HTR-8/SVneo (cell line): ENCODE measurements at places on chromosomes 16 and 17.

DNA sequence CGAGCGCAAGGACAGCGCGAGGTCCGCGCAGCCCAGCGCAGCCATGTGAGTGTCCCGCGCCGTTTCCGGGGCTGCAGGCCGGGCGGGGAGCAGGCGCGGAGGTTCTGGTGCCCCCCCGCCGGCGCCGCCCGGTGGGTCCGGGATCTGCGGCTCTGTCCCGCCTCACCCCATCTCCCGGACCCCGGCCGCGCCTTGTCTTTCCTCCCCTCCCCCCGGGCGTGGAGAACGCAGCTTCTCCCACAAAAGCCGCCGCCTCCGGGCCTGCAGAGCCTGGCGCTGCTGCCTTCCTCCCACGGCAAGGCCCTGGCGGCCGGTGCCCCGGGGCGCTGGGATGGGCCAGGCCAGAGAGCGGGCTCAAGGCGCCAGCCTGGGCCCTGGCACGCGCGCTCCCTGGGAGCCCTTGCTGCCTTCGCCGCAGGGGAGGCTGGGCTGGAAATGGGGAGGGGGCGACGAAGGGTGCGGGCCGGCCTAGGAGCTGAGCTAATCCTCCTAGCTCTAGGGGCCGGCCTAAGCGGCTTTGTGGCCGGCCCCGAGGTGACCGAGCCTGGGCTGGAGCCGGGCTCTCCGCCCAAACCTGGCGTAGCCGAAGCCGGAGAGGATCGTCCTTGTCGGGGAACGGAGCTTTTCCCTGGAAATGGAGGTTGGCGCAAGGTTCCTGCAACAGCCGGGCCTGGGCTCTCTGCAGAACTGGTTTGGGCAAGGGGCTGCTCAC is 397 bp downstream of the RIPOR1 start:
- DNase-seq = no peak

DNA sequence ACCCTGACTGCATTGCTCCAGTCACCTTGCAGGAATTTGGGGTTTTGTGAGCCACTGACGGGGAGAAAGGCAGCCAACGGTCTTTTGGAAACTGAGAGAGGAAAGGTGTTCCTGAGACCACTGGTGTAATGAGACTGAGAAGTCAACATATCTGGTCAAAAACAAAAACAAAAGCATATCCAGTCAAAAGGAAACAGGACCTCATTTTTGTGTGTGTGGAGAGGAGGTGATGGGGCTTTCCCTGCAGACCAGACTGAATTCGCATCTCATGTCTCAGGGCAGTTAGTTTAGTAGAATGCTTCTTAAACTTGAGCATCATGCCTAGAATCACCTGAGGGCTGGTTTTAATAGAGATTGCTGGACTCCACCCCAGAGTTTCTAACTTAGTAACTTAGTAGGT is 198.4 kb downstream of the COPRS start:
- no peak for DNase-seq

DNA sequence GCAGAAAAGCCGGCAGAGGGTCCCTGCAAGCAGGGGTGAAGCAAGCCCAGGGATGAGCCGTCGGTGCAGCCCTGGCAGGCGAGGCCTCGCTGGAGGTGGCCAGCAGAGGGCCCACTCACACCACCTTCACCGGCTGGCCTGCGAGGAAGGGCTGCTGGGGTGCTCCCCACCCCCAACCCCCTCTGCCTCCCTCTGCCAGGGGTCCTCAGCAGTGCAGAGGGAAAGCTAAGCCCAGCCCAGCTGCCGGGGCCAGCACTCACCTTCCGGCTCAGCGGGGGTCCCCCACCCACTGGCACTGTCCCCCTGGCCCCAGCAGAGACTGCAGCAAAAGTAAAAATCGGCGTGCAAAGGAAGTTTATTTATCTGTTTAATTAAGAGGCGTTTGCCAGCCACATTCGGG is 113.4 kb downstream of the ENGASE start:
- DNase-seq = peak; percentile 60

- DNase-seq = no peak
Observed at GRCh38 chr17:57203040-57203439, 53.3 kb upstream of the MSI2 start.

GRCh38 chr17:6352801-6353560 is 81.9 kb downstream of the AIPL1 start:
- no peak for DNase-seq

GRCh38 chr17:31394544-31394943 is 3.1 kb downstream of the RAB11FIP4 start:
- peak; percentile 52 for DNase-seq

DNA sequence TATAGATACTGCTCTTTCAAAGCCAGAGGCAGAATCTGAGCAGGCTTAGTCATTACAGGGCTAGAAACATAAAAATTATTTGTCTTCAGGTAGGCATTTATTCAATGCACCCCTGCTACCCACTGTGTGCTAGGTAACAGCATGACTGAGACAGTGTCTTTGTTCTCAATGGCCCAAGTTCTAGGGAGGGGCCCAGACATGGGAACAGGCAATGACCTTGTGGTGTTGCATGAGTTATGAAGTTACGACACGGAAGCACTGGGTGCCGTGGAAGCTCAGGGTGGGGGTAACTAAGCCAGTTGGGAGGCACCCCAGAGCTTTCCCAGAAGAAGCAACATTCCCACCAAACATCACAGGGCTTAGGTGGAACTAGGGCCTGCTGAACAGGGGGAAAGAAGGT is 87.0 kb downstream of the CPPED1 start:
- no peak for DNase-seq

- no peak for DNase-seq
Observed at GRCh38 chr16:25063865-25064264, 47.7 kb upstream of the LCMT1 start.

GRCh38 chr16:89199241-89200123 is 855 bp downstream of the SLC22A31 start:
- no peak for DNase-seq

- DNase-seq = no peak
Observed at GRCh38 chr16:10642964-10643363, 51.8 kb downstream of the TEKT5 start.

DNA sequence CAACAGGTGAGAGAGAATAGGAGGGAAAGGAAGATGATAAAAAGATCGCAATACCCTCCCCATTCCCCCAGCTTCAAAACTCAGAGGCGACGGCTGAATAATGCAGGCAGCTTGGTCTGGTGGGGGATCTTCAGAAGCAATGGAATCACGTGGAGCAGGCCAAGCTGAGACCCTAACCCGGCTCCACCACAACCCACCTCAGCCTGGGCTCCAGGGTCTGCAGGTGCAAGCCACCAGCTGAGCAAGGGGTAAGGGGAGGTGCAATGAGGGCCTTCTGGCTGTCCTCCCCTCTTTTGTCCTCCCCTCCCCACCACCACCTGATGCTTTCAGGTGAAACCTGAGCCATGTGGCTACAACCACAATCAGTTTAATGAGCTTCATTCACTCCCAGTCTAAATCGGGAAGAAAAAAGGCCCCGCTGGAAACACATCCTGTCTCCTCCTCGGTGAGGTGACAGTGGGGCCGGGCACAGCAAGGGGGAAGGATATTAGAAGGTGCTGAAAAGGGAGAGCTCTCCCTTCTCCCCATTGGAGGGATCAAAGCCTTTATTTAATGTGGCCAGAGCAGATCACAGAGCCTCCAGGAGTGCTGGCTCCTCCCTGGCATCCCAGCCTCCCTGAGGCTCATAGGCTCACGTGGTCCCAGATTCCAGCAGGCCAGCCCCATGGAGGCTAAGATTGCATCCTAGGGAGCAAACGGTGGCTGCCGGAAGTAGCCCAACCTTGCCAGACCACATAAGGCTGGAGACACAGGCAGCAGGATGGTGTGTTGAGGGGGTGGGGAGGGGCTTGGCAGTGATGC is 261.0 kb downstream of the SOX9 start:
- no peak for DNase-seq

DNA sequence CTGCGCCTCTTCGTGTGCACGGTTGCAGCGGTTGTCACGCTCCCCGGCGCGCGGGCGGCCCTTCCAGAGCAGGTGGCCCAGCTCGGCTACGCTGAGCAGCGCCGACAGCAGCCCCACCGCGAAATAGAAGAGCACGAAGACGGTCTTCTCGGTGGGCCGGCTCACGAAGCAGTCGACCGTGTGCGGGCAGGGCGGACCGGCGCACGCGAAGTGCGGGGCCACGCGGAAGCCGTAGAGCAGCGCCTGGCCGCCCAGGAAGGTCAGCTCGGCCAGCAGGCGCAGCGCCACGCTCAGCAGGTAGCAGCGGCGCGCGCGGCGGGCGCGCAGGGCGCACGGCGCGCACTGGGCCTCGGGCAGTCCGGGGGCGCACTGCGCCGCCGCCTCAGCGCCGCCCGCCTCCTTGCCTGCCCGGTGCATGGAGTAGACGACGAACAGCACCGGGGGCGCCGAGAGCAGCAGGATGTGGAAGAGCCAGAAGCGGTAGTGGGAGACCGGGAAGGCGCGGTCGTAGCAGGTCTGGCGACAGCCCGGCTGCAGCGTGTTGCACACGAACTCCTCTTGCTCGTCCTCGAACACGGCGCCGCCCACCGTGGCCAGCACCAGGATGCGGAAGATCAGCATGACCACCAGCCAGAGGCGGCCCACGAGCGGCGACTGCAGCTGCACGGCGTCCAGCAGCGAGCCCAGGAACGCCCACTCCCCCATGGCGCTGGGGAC is 1.3 kb downstream of the GJD3 start:
- no peak for DNase-seq

GRCh38 chr17:4422864-4423263 is 10.9 kb upstream of the SPNS3 start:
- no peak for DNase-seq

DNA sequence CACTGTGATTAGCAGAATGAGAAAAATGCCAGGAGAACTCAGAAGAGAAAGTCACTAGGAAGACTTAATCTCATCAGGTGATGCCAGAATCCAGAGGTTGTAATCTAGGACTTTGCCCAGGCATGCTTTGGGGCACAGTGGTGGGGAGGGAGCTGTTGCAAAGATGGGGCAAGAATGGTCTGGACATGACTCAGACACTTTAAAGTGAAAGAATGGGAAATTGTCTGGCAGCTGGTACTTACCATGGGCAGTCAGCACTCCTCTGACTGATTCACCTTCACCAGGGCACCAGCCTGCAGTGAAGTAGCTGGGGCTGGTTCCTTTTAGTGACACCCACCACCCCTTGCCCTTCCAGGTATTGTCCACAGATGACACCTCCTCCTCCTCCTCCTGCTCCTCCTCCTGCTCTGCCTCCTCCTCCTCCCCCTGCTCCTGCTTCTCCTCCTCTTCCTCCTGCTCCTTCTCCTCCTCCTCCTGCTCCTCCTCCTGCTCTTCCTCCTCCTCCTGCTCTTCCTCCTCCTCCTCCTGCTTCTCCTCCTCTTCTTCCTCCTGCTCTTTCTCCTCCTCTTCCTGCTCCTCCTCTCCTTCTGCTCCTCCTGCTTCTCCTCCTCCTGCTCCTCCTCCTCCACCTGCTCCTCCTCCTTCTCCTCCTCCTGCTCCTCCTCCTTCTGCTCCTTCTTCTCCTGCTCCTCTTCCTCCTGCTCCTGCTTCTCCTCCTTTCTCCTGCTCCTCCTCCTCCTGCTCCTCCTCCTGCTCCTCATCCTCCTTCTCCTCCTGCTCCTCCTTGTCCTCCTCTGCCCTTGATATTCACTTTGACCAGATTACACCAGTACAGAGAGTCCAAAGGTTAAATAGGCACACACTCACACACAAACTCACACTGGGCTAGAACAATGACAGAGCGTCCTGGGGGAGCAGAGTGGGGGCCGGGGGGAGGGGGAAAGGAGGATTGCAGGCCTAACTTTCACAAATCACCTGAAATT is at the start of gene CHD9NB:
Gene CHD9NB (minus strand): TSS at position 379 of the 983 bp plus-strand sequence. CDS start 8,739 bp downstream, outside the sequence.
- DNase-seq = peak; percentile 74

- no peak for DNase-seq
Observed at GRCh38 chr16:13938480-13938879, 18.5 kb downstream of the ERCC4 start.

DNA sequence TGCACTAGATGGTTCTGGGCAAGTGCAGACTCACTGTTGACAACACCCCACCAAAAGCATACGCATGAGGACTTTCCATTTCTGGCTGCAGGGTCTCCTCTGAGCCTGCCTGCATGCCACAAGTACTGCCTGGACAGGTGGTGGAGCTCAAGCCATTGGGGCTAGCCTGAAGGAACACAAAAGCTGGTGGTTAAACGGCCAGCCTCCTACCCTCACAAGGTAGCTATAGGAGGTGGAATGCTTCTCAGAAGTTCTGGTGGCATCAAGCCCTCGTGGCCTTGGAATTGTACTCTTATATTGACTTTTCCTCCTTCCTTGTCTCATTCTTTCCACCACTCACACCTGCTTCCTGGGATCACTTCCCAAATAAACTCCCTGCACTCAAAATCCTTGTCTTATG is 56.6 kb upstream of the BCAR1 start:
- DNase-seq = no peak

GRCh38 chr16:50538411-50539052 is 9.7 kb upstream of the NKD1 start:
- DNase-seq = no peak

DNA sequence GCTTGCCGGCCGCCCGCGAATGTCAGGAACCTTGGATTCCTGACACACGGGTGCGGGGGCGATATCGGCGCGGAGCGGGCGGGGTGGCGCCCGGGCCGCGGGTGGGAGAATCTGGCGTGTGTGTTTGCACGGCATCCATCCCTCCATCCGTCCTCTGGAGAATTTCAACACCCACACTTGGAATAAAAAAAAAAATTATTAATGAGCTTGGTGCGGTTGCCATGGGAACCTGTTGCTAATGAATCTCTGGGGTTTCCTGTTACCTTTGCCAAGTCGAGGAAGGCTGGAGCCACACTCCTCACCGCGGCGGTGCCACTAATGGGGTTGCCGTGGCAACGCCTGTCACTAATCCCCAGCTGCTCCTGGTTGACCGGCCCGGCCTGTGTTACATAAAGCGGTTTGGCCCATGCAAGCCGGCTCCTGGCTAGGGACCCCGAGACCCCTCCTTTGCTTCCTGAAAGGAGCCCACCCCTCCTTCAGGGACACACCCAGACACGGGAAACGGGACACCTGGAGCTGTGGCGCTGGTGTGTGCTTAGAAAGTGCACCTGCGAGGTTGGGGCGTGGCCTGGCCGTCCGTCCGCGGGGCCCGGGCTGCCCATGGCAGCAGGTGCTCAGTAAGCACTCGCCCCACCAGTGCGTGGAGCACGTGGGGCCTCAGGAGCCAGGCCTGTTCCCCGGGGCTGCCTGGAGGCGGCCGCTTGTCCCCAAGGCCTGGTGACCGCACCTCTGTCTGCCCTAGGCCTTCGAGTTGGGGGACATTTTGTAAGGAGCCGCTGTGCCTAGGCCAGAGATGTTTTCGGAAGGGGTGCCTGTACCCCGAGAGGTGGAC is 14.6 kb downstream of the CACNA1H start:
- DNase-seq = no peak

GRCh38 chr16:7964744-7965143 is 625.6 kb downstream of the TMEM114 start:
- no peak for DNase-seq

GRCh38 chr17:69348429-69348828 is 21.5 kb upstream of the ABCA5 start:
- no peak for DNase-seq

- DNase-seq = no peak
Observed at GRCh38 chr16:28053461-28053860, 10.1 kb downstream of the GSG1L start.

GRCh38 chr16:89863741-89864526 is 9.5 kb upstream of the TCF25 start:
- DNase-seq = no peak

GRCh38 chr16:79089735-79090284 is 510.7 kb downstream of the MAF start:
- no peak for DNase-seq

- no peak for DNase-seq
Observed at GRCh38 chr16:85227084-85227945, 115.0 kb upstream of the CIBAR2 start.
